Hindlimb muscle (tissue), 1 donor: ENCODE measurements at places on chromosomes 3 and 15. TPM values are rescaled to one million over a fixed set of nuclear protein-coding genes. Genes with fewer than 3 reads are reported as not detected.

The FGF12 gene
- polyA plus RNA-seq = 2.9 TPM

The EPHA6 gene
- 0.13 TPM for polyA plus RNA-seq

The GOLGA6L1 gene
- polyA plus RNA-seq = not detected

The ANKUB1 gene
- not detected for polyA plus RNA-seq

GRCh38 chr15:68989541-68990230, 24.8 kb upstream of the NOX5 start:
- DNase-seq = no peak

The NTRK3 gene
- 3.2 TPM for polyA plus RNA-seq

The GPR149 gene
- polyA plus RNA-seq = 0.14 TPM

DNA sequence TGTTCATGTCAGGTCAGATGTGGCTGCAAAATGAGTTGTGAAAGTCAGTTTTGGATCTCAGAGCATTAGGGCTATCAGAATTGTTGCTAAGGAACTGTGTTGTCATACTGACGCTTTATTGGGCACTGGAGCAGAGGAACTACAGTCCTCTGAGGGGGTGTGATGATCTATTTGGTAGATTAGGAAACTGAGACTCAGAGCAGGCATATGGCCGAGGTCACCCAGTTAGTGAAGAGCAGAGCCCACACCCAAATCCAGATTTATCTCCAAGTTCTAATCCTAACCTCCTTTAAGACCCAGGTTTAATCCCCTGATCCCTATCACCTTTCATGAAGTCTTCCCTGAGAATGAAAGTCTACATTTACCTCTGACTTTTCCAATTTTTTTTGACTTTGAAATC, 25.6 kb upstream of the GLCE start:
- DNase-seq = no peak

GRCh38 chr3:152183473-152183872, 85.3 kb upstream of the MBNL1 start:
- DNase-seq = peak; percentile 32

DNA sequence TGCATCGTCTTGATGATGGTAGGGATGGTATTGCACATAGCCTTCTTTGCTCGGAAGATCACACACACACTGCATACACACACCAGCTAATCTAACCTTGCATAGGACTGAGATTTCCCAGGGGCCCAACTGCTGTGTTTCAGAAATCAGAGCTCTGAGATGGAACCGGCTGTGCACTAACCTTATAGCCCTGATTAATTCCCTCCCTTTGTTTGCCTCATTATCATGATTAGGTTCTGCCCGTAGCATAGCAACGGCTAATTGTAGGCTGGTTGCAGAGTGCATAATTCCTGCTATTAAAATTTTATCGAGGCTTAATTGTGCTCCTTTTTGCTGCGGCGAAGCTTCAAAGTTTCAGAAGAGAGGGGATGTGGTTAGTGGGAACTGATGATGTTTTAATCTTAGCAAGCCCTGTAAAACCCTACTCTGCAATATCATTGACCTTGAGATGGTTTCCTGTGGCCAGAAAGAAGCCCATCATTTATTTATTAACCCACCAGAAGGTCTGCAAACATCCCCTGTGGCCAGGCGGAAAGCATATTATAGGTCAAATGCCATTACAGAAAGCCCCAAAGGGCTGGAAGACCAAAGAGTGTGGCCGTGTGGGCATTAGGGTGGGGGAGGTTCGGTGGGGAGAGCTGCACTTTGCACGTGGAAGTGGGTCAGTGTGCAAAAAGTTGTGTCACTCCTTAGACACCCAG, 56.2 kb upstream of the GLCE start:
- DNase-seq = no peak
